Sigmoid colon (tissue), 7 donors: ENCODE measurements at places on chromosomes 1 and 21. TPM values are rescaled to one million over a fixed set of nuclear protein-coding genes. Genes with fewer than 3 reads are reported as not detected.

- no peak for DNase-seq
Measured at GRCh38 chr1:92443893-92444292, 42.8 kb downstream of the GFI1 start.

DNA sequence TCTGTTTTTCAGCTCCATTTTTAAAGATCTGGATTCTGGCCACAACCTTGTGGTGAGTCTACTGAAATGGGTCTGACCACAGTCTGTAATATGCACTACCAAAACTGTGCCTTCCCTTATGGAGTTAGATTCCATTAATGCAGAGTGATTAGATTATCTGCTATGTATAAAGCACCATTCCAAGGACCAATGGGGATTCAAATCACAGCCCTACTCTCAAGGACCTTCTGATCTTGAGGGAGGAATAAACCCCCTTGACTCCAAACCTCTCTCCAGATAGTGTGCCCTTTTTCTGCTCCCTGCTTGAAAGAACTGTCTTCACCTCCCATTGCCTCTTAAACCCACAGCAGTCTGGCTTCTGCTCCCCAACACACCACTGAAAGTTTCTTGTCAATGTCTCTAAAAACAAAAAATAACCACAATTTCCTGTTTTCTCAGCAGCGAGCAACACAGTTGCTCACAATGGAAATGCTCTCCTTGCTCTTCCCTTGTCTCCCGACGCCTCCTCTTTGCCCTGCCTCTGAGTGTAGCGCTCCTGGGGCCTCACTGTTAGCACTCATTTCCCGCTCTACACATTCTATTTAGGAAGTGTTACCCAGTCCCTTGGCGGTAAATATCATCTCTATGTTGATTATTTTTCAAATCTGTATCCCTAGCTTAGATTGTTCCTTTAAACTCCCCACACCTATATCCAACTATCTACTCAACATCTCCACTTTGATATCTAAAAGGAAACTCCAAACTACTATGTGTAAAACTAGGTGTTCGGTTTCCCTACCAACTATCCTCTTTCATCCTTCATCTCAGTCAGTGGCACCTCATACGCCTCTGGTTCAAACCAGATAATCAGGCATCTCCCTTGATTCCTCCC lies 13.6 kb downstream of the PCNX2 start:
- no peak for DNase-seq

The HOOK1 gene
- under 0.01 TPM for total RNA-seq

GRCh38 chr1:118346936-118347335 lies 161.9 kb upstream of the SPAG17 start:
- no peak for DNase-seq

DNA sequence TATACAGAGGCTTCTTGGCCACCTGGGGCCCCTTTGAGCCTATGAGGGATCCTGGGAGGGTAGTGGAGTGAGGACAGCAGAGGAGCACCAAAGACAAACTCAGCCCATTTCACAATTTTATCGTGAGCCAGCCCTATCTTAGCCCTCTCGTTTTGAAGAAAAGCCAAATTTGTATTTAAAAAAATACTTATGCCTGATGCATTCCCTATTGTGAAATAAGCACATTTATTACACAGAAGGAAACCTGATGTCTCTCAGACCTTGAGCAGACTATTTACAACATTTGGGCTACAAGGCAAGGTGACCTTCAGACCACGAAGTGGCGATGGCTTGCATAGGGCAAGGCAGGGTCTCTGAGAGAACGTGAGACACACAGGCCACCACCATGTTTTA lies 41.3 kb upstream of the H6PD start:
- DNase-seq = no peak
